NCI-H1436 (cell line): ENCODE measurements at places on chromosomes 12 and 14.
A peak's percentile ranks its signal among the peaks of the same experiment; 100 is the strongest.

- DNase-seq: no peak
Observed at GRCh38 chr12:54199917-54200316, 11.1 kb upstream of the SMUG1 start.

- DNase-seq: no peak
Observed at GRCh38 chr12:110744601-110745264, 2.0 kb upstream of the PPP1CC start.

DNA sequence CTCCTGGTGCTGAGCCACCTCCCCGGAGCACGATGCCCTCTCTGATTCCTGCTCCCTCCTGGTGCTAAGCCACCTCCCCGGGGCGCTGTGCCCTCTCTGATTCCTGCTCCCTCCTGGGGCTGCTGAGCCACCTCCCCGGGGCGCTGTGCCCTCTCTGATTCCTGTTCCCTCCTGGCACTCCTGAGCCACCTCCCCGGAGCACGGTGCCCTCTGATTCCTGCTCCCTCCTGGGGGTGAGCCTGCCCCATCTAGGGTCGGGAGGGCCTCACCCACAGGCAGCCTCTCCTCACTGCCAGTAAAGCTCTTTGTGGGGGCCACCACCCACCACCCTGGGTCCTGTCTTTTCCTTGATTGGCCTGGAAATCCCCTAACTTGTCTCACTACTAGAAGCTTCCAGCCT lies 327.6 kb upstream of the SFSWAP start:
- no peak for DNase-seq

- peak; percentile 65 for DNase-seq
Observed at GRCh38 chr12:3680919-3681594, 71.9 kb downstream of the CRACR2A start.

GRCh38 chr12:59744564-59744963 lies 148.7 kb downstream of the SLC16A7 start:
- no peak for DNase-seq

- no peak for DNase-seq
Observed at GRCh38 chr12:92641291-92641690, 61.5 kb upstream of the PLEKHG7 start.

DNA sequence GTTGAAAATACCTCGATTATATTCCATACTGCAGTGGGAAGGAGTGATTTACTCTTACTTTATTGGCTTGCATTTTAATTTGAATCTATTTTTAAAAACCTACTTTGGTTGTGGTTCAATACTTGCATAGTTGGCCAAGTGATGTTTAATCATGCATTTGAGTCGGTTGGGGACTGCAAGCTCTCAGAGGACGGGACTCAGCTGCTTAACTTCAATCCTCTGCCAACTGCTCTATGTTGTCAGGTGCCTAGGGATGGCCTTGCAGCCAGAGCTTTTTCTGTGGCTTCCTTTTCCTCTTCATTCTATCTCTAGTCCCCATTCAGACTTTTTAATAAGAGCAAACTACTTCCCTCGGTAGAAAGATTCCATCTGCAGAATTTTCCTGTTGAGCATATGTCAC lies 53.4 kb upstream of the KRR1 start:
- DNase-seq: no peak

DNA sequence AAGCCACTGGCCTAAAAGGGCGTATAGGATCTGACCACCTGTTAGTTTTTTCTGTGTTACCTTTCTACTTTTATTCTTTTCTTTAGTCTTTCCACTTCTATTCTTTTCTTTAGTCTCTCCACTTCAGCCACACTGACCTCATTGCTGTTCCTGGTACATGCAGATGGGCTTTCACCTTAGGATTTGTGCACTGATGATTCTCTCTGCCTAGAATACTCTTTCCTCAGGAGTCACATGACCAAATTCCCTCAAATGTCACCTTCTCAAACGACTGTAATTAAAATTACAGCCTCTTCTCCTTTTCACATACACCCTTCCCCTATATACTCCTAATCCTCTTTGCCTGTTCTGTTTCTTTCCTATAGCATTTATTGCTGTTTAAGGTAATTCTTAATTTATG lies 36.0 kb downstream of the GPHN start:
- no peak for DNase-seq

- DNase-seq: peak; percentile 39
Observed at GRCh38 chr12:32302218-32303173, 96.9 kb upstream of the FGD4 start.

DNA sequence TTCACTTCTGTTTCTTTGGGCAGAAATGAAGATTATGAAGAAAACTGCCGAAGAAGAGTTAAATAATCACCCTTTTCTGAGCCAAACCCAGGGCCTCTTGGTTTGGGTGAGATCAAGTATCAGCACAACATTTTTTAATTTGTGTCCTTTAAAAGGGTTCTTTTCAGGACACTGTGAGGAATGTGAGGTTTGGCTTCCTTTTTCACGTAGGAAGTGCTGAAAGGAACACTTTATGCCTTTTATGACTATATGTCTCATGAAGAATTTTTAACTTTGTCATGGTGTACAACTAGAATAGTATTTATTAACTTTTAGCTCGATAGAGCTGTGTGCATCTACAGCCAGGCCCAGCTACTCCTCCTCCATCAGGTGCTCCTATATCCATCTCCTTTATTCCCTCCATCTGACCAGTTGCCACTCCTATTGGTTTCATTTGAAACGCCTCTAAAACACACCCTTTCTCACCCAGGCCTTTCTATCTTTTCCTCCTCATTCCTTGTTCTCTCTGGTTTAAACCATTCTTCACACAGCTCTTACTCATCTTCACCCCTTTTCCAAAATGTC lies 103.6 kb upstream of the LRIG3 start:
- DNase-seq: no peak

- DNase-seq: no peak
Observed at GRCh38 chr12:51210690-51211395, 7.0 kb downstream of the POU6F1 start.

DNA sequence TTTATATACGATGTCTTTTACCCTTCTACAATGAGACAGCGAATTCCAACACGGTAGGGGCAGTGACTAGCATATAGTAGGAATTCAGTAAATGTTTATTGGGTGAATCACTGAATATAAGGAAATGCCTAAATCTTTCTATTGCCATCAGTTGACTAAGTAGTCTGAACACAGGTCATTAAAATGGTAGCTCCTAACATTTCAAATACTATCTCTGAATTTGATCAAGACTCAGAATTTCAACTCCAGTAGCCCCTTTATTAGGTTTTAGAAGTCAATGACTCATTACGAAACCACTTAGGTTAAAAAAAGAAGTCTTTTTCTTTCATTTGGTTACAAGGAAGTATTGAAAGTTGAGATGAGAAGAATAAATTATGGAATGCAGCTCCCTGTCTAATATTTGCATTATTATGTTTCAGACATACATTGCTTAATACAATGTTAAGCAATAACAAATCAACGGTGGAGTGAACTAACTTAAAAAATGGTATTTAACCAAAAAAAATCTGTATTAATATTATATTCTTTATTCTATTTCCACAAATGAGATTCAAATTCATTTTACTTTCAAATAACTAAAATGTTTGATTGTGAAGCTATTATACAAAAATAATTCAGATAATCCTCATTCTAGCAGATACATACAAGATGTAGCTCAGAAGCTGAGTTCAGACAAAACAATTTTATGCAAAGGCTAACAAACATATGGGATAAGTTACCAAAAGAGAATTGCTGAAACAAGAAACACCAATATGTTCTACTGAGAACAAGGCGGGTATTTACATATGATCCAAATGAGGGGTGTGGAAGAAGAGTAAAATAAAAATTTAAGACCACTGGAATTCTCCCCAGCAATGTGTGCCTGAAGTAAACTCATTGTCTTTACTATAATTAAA lies 302.7 kb downstream of the CEP128 start:
- DNase-seq: no peak

DNA sequence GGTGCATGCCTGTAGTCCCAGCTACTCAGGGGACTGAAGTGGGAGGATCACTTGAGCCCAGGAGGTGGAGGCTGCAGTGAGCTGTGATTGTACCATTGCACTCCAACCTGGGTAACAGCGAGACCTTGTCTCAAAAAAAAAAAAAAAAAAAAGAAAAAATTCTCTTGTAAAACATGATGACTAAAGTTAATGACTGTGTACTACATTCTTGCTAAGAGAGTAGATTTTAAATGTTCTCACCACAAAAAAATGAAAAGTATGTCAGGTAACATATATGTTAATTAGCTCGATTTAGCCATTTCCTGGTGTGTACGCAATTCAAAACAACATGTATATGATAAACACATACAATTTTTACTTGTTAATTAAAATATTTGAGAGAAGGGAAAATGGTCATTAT lies 480.7 kb upstream of the RGS6 start:
- DNase-seq: no peak

DNA sequence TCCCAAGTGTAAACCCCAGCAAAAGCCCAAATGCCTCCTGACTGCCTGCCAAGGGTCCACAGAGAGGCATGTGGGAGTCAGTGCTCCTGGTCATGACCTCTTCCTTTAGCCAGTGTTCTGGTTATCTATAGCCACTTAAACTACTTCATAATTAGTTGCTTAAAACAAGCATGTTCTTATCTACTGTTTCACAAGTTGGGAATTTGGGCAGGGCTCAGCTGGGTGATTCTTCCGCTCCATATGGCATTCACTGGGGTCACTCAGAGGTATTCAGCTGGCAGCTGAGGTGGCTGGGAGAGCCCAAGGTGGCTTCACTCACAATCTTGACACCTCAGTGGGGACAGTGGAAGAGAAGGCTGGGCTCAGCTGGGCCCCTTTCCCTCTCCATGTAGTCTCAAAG lies 184.0 kb upstream of the RGS6 start:
- no peak for DNase-seq

- DNase-seq: no peak
Observed at GRCh38 chr14:105490267-105490571, 827 bp upstream of the TEDC1 start.

DNA sequence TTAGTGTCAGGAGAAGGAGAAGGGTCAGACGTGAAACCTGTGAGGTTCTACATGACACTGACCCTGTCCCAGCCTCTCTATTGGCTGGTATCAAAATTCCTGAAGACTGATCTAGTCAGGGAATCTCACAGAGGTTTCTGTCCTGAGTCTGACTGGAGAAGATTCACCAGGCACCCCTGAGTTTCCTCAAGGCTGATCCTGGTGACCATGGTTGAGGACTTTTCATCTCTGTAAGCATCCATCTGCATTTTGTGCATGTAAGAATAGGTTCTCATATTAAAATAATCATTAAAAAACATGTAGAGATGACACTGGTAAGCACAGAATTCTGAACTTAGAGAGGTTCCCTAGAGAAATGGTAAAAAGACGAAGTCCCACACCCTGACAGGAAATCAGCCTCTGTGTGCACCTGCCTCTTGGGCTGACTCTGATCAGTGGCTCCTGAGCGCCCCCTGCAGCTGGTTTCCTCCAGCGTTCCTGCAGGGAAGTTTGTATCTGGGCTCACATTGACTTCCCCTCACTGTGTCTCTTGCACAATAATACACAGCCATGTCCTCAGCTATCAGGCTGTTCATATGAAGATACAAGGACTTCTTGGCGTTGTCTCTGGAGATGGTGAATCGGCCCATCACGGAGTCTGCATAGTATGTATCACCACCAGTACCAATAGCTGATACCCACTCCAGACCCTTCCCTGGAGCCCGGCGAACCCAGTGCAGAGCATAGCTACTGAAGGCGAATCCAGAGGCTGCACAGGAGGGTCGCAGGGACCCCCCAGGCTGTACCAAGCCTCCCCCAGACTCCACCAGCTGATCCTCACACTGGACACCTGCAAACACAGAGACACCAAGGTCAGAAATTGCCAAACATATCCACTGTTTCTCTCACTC lies 991.9 kb downstream of the TMEM121 start:
- peak; percentile 34 for DNase-seq

- DNase-seq: no peak
Observed at GRCh38 chr12:123512838-123513665, 20.5 kb downstream of the RILPL1 start.

- no peak for DNase-seq
Observed at GRCh38 chr14:55832122-55832911, 252.3 kb downstream of the KTN1 start.

GRCh38 chr14:102630405-102630804 lies 38.0 kb downstream of the RCOR1 start:
- DNase-seq: no peak

GRCh38 chr14:34707722-34708121 lies 6.7 kb downstream of the CFL2 start:
- no peak for DNase-seq

GRCh38 chr12:26026713-26027112 lies 68.2 kb downstream of the RASSF8 start:
- DNase-seq: no peak

GRCh38 chr12:27766587-27766986 lies 13.4 kb upstream of the KLHL42 start:
- DNase-seq: no peak

- DNase-seq: no peak
Observed at GRCh38 chr12:22334410-22335100, at the start of gene ST8SIA1. TSS of gene ST8SIA1 (minus strand) at chr12:22334707. CDS start at chr12:22334232, 475 bp downstream.

- peak; percentile 20 for DNase-seq
Observed at GRCh38 chr14:100900837-100901390, 2.6 kb downstream of the RTL1 start.

DNA sequence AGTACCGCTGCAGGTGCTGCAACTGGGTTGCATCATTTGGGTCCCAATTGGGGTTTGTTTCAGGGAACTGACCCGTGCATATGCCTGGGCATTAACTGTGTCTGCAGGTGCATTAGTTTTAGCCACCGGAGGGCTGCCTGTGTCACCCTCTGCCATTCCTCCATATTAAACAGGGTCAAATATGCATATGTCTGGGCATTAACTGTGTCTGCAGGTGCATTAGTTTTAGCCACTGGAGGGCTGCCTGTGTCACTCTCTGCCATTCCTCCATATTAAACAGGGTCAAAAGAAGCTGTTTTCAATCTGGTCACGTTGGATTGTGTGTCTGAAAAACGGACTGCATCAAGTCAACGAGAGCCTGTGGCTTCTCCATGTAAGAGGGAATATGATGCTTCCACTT lies 1317.0 kb downstream of the TMEM121 start:
- DNase-seq: no peak

GRCh38 chr12:53044052-53044581 lies 5.7 kb upstream of the TNS2 start:
- no peak for DNase-seq

- DNase-seq: no peak
Observed at GRCh38 chr12:26374934-26375680, 179.7 kb downstream of the SSPN start.

DNA sequence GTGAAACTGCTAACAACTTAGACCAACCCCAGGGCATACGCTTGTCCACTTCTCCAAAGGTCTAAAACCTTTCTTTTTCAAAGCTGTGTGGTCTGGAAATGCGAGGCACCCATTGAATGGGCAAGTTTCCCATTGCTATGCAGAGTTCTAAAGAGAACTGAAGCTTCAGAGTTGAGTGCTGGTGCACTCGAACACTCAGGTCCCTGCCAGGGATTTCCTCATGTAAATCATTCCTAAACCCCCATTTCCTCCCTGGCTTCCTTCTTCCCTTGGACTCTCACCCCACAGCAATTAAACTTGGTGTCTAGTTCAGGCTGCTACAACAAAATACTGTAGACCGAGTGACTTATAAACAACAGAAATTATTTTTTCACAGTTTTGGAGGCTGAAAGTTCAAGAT lies 2.2 kb upstream of the PXN start:
- no peak for DNase-seq

GRCh38 chr12:127909041-127909440 lies 357.9 kb upstream of the TMEM132C start:
- no peak for DNase-seq

GRCh38 chr14:35116242-35116641 lies 5.5 kb downstream of the PPP2R3C start:
- no peak for DNase-seq
